Placental pericyte (primary cell): ENCODE measurements at places on chromosomes 7 and 10. TPM values are rescaled to one million over a fixed set of nuclear protein-coding genes. Genes with fewer than 3 reads are reported as not detected.

The PNLIPRP2 gene
- not detected in 2 replicates for total RNA-seq

The SFMBT2 gene
- 0.22 and 1.0 TPM in 2 replicates for total RNA-seq

The FASTK gene
- total RNA-seq = 76.6 and 103 TPM in 2 replicates

The CALML3 gene
- total RNA-seq = not detected in 2 replicates

The ZNF853 gene
- under 0.01 and 0.44 TPM in 2 replicates for total RNA-seq

The ZWINT gene
- total RNA-seq = 2.2 and 69.0 TPM in 2 replicates

The EVX1 gene
- not detected in 2 replicates for total RNA-seq

The VGF gene
- not detected in 2 replicates for total RNA-seq

The STAM gene
- total RNA-seq = 30.2 and 46.8 TPM in 2 replicates

The CARD11 gene
- 0.88 and 1.0 TPM in 2 replicates for total RNA-seq

The SH2D4B gene
- 0.22 and 0.29 TPM in 2 replicates for total RNA-seq

The MINDY4 gene
- 6.6 and 18.3 TPM in 2 replicates for total RNA-seq

The DIP2C gene
- 6.6 and 13.5 TPM in 2 replicates for total RNA-seq

The TACC2 gene
- 6.8 and 24.5 TPM in 2 replicates for total RNA-seq

The GSTO2 gene
- 0.22 and 1.9 TPM in 2 replicates for total RNA-seq

The CYP2C8 gene
- not detected in 2 replicates for total RNA-seq

The CACNB2 gene
- total RNA-seq = under 0.01 and 0.14 TPM in 2 replicates

The STK31 gene
- not detected in 2 replicates for total RNA-seq

The WASHC2C gene
- 33.5 and 60.6 TPM in 2 replicates for total RNA-seq

The PILRB gene
- 7.0 and 19.8 TPM in 2 replicates for total RNA-seq

The ZFYVE27 gene
- total RNA-seq = 24.9 and 31.6 TPM in 2 replicates

The TBC1D12 gene
- total RNA-seq = 9.8 and 11.5 TPM in 2 replicates

The MRLN gene
- total RNA-seq = not detected in 2 replicates

The SORBS1 gene
- total RNA-seq = 0.44 and 1.3 TPM in 2 replicates

The FOXP2 gene
- total RNA-seq = 0.43 TPM in 1 of 2 replicates, not detected in the other

The ANKRD22 gene
- not detected in 2 replicates for total RNA-seq

The CRYGN gene
- not detected in 2 replicates for total RNA-seq

The CCDC136 gene
- 4.9 and 6.3 TPM in 2 replicates for total RNA-seq

The RET gene
- 0.22 and 0.43 TPM in 2 replicates for total RNA-seq

The PRPS1L1 gene
- total RNA-seq = not detected in 2 replicates

The FBXL13 gene
- total RNA-seq = 1.1 and 7.0 TPM in 2 replicates

The UCN3 gene
- total RNA-seq = not detected in 2 replicates

The ZNF12 gene
- 18.6 and 19.8 TPM in 2 replicates for total RNA-seq
